ENCODE measurements at places on chromosomes 2 and 18. TPM values are rescaled to one million over a fixed set of nuclear protein-coding genes. Genes with fewer than 3 reads are reported as not detected.

GRCh38 chr2:70978341-70979179 lies at the start of gene ANKRD53:
ANKRD53 (plus strand) TSS chr2:70978630; CDS start chr2:70978646, 16 bp downstream.
- peak within 1 kb of the TSS; percentile 97 for H3K27ac ChIP-seq
- H3K4me3 ChIP-seq: peak within 1 kb of the TSS; percentile 92
- peak; percentile 20 for DNase-seq
- H3K36me3 ChIP-seq: no peaks in the 10 kb centered on the region
- H3K4me1 ChIP-seq: peaks cover 17% of the 10 kb centered on the region

DNA sequence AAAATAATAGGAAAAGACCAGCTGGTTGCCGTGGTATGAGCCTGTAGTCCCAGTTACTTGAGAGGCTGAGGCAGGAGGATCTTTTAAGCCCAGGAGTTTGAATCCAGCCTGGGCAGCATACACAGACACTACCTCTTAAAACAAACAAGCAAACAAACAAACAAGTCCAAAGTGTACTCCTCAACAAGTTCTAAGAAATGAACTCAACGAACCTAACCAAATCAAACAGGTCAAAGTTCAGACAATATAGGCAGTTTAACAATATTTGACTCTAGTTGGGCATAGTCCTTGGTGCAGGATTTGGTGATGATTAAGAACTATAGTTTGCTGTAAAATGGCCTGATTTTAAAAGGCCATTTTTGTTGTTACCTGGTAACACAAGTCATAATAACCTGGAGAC lies 41.9 kb upstream of the RHOB start:
- peaks cover 2% of the 10 kb centered on the region for H3K27me3 ChIP-seq
- H3K36me3 ChIP-seq: peaks cover 10% of the 10 kb centered on the region
- no peak for DNase-seq
- no peak overlapping the region for H3K27ac ChIP-seq
- H3K4me3 ChIP-seq: no peak overlapping the region
- no peaks in the 10 kb centered on the region for H3K4me1 ChIP-seq

DNA sequence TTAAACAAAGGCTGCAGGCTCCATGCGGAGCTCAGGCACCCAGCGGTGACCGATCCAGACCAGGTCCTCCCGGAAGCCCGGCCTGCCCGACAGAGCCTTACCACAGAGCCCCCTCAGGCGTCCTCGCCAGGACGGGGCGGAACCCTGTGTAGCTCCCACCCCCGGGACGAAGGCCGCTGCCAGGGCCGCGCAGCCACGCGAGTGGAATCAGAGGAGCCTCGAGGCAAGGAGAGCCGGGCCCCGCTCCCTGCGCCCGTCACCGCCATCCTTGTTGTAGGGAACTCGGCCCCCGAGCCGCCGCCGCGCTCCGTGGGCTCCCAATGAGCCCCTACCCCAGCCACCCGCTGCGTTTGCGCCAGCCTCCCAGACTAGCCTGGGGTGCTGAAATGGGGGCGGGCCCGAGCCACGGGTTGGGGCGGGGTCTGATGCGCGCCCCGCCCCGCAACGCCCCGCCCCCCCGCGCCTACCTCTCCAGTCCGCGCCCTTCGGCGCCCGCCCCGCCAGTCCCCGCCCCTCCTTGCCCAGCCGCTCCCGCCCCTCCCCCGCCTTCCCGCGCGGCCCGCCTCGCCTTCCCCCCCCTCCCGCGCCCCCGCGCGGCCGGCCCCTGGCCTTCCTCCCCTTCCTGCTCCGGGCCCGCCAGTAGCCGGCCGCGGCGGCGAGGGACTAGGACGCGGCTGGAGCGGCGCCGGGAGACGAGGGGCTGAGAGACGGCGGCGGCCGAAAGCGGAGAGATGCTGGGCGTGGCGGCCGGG lies at the start of gene LIMS1:
TSS of gene LIMS1 (plus strand) at position 639 of the 752 bp plus-strand sequence. CDS start at position 732, 93 bp downstream.
- peaks cover 5% of the 10 kb centered on the region for H3K27me3 ChIP-seq
- peak; percentile 82 for DNase-seq
- H3K36me3 ChIP-seq: no peaks in the 10 kb centered on the region
- H3K27ac ChIP-seq: peak within 1 kb of the TSS; percentile 91
- H3K4me1 ChIP-seq: peaks cover 45% of the 10 kb centered on the region
- peak within 1 kb of the TSS; percentile 98 for H3K4me3 ChIP-seq

ALK gene
- not detected for polyA plus RNA-seq

GRCh38 chr2:7356909-7357584 lies 439.8 kb downstream of the RNF144A start:
- DNase-seq: no peak
- H3K27me3 ChIP-seq: peaks cover 13% of the 10 kb centered on the region
- no peaks in the 10 kb centered on the region for H3K4me1 ChIP-seq

DNA sequence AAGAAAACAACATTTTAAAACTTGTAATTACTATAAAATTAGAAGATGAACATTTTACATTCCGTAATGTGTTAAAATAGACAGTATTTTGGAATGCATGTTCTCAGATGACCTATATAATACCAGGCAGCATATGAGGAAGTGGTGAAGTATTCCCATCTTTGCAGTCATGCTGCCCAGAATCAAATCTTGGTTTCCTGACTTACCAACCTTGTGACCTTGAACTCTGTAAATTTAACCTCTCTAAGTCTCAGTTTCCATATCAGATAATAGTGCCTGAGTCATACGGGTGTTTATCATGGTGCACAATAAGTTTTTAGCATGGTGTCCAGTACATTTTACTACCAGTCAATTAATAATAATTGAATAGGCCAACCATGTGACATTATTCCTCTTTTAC lies 7.3 kb upstream of the GALM start:
- H3K4me3 ChIP-seq: no peak overlapping the region
- H3K27me3 ChIP-seq: no peaks in the 10 kb centered on the region
- DNase-seq: no peak

- H3K27ac ChIP-seq: no peak overlapping the region
- H3K4me3 ChIP-seq: no peak overlapping the region
- H3K4me1 ChIP-seq: no peaks in the 10 kb centered on the region
- peaks cover 4% of the 10 kb centered on the region for H3K27me3 ChIP-seq
- no peak for DNase-seq
- peaks cover 3% of the 10 kb centered on the region for H3K36me3 ChIP-seq
Measured at GRCh38 chr2:38106405-38107094, 30.6 kb upstream of the CYP1B1 start.

DNA sequence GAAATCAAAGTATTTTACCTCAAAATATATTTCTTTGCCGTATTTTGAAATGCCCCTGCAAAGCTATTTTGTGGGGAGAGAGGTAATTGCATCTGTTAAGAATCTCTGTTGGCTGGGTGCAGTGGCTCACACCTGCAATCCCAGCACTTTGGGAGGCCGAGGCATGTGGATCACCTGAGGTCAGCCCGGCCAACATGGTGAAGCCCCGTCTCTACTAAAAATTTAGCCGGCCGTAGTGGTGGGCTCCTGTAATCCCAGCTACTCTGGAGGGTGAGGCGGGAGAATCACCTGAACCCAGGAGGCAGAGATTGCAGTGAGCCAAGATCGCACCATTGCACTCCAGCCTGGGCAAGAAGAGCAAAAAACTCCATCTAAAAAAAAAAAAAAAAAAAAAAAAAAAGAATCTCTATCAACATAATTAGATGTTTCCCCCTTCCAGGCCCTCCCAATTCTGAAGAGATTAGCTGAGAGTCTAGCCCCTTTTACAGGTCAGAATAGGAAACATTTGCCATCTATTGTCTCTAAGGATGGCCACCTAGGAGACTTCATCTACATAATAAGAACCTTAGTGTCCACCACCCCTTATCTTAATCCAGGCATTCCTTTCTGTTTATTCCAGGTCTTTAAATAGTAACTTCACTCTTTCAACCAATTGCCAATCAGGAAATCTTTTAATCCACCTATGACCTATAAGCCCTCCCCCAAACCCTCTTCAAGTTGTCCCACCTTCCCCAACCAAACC lies 3.5 kb upstream of the TRAPPC8 start:
- peaks cover 21% of the 10 kb centered on the region for H3K4me1 ChIP-seq
- H3K27me3 ChIP-seq: peaks cover 7% of the 10 kb centered on the region
- H3K27ac ChIP-seq: peak overlapping the region; percentile 54
- H3K36me3 ChIP-seq: no peaks in the 10 kb centered on the region

ANKRD62 gene
- polyA plus RNA-seq: not detected

ZCCHC2 gene
- 2.1 TPM for polyA plus RNA-seq

CHPF gene
- 20.8 TPM for polyA plus RNA-seq

- no peaks in the 10 kb centered on the region for H3K27me3 ChIP-seq
- H3K4me1 ChIP-seq: no peaks in the 10 kb centered on the region
- DNase-seq: no peak
- H3K36me3 ChIP-seq: peaks cover 54% of the 10 kb centered on the region
Measured at GRCh38 chr2:48464264-48464795, 65.6 kb upstream of the STON1 start.

C1QL2 gene
- polyA plus RNA-seq: not detected

DNA sequence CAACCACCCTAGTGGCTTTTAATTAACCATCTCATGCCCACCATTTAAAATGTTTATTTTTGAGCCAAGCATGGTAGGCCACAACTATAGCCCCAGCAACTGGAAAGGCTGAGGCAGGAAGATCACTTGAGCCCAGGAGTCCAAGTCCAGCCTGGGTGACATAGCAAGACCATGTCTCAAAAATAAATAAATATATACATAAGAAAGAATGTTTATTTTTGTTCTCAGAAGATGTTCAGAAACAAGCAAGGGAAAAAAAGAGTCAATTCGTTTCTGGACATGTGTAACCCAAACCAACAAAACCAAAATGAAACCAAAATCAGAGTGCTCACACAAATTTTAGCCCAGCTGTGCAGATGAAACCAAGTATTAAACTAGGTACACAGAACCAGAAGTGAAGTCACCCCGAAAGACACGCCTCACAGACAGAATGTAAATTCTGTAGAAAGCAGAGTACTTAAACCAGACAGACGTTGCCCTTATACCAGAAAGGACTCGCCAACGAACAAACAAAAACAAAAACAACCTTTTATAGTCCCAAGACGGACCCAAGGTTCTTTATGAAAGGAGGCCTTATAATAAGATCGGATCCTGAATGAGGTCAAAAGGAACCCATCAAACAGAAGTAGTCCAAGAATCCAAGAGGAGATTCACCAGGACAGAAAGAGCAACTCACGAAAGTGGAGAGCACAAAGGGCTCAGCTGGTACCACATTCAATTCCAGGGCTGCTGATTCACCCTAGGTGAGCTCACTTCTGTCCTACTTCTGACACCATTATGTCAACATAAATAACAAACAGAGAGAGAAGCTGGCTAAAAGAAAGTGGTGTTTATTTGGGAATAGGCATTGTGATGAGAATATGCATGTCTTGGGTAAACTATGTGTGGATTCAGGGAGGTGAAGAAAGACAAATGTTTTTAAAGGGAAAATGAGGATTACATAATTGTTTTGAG lies 31.8 kb upstream of the MTCL1 start:
- DNase-seq: no peak
- H3K36me3 ChIP-seq: no peaks in the 10 kb centered on the region
- H3K4me1 ChIP-seq: no peaks in the 10 kb centered on the region
- no peak overlapping the region for H3K4me3 ChIP-seq
- no peak overlapping the region for H3K27ac ChIP-seq
- H3K27me3 ChIP-seq: no peaks in the 10 kb centered on the region

GRCh38 chr2:86464652-86465051 lies 23.5 kb downstream of the KDM3A start:
- peaks cover 26% of the 10 kb centered on the region for H3K4me1 ChIP-seq
- peaks cover 74% of the 10 kb centered on the region for H3K36me3 ChIP-seq
- no peak for DNase-seq
- no peak overlapping the region for H3K4me3 ChIP-seq
- H3K27me3 ChIP-seq: no peaks in the 10 kb centered on the region

DNA sequence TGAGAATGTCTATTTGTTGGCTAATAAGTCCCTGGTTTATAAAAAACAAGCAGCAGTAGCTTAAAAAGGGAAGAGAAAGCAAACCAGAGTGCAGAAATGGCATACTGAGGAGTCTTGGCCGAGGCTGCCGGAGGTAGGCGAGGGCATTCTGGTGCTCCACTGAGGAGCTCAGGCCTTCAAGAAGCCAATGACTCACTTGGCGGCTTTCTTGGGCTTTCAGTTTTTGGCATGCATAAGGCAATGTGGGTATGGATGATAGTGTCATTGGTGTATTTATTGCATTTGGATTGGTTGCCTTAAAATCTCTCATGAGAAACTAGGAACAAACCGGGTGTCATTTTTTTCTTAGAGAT lies 119.6 kb upstream of the ARL5A start:
- no peak for DNase-seq
- H3K4me1 ChIP-seq: peaks cover 9% of the 10 kb centered on the region
- no peak overlapping the region for H3K27ac ChIP-seq
- peaks cover 3% of the 10 kb centered on the region for H3K27me3 ChIP-seq
- peaks cover 4% of the 10 kb centered on the region for H3K36me3 ChIP-seq

- peaks cover 73% of the 10 kb centered on the region for H3K27me3 ChIP-seq
- peak overlapping the region; percentile 98 for H3K4me3 ChIP-seq
- H3K4me1 ChIP-seq: peaks cover 70% of the 10 kb centered on the region
Measured at GRCh38 chr2:144513388-144514101, 6.4 kb downstream of the ZEB2 start.

SNTG2 gene
- polyA plus RNA-seq: not detected

GRCh38 chr2:127857265-127857808 lies 618 bp downstream of the POLR2D start:
- H3K4me3 ChIP-seq: peak overlapping the region; percentile 94
- no peaks in the 10 kb centered on the region for H3K36me3 ChIP-seq
- H3K27me3 ChIP-seq: no peaks in the 10 kb centered on the region
- peaks cover 52% of the 10 kb centered on the region for H3K4me1 ChIP-seq

GALNT14 gene
- polyA plus RNA-seq: not detected

- DNase-seq: no peak
- H3K27me3 ChIP-seq: no peaks in the 10 kb centered on the region
- no peaks in the 10 kb centered on the region for H3K4me1 ChIP-seq
- H3K27ac ChIP-seq: no peak overlapping the region
Measured at GRCh38 chr2:50515638-50516037, 516.3 kb downstream of the NRXN1 start.

SFT2D3 gene
- polyA plus RNA-seq: not detected

- peak overlapping the region; percentile 99 for H3K4me3 ChIP-seq
- H3K27ac ChIP-seq: peak overlapping the region; percentile 99
- DNase-seq: peak; percentile 62
- H3K4me1 ChIP-seq: peaks cover 55% of the 10 kb centered on the region
- H3K36me3 ChIP-seq: peaks cover 4% of the 10 kb centered on the region
Measured at GRCh38 chr18:3596637-3597384, 146.8 kb downstream of the TGIF1 start.

DNA sequence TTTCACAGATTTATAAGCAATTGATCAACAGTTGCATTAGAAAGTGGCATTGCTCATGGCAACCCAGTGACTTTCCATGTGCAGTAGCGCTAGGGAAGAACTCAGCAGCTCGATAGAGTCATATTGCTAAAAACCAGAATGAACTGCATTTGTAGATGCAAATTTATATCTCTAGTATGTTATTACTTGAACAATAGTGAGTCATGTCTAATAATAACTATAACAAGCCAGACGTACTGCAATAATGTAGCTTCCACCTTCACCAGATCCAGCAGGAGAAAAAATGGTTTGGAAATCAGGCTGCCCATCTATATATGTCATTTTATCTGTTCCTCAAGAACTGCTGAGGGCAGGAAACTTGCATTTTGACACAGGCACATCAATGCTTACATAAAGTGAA lies 66.5 kb upstream of the FIGN start:
- H3K27ac ChIP-seq: no peak overlapping the region
- no peak overlapping the region for H3K4me3 ChIP-seq
- no peaks in the 10 kb centered on the region for H3K36me3 ChIP-seq
- H3K27me3 ChIP-seq: no peaks in the 10 kb centered on the region

DNA sequence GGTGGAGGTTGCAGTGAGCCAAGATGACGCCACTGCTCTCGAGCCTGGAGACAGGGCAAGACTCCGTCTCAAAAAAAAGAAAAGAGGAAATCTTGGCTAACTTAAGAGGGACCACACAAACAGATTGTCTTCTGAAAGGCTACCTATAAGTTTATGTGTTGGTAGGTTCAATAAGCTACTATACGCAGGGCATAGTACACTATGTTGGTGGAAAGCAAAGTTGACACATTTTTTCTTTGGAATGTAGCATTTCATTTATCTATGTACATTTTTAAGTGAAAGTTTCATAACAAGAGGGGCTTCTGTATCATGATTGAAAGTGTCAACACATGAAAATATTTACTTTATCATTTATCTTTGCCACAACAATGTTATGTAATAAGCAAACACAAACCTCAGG lies 752.6 kb upstream of the ACVR2A start:
- no peak for DNase-seq
- no peaks in the 10 kb centered on the region for H3K36me3 ChIP-seq
- H3K4me3 ChIP-seq: no peak overlapping the region
- peaks cover 2% of the 10 kb centered on the region for H3K27me3 ChIP-seq
